Renal cortex interstitium (tissue), 15 donors: ENCODE measurements at places on chromosomes 2 and 18. TPM values are rescaled to one million over a fixed set of nuclear protein-coding genes. Genes with fewer than 3 reads are reported as not detected.

Gene RAPH1
- polyA plus RNA-seq, result 16.8 TPM

Gene FOXD4L1
- polyA plus RNA-seq, result 0.39 TPM

- no peak for DNase-seq
Measured at GRCh38 chr18:65943268-65943667, 192.5 kb downstream of the CDH7 start.

- DNase-seq, result no peak
Measured at GRCh38 chr2:39638581-39638980, 27.1 kb upstream of the TMEM178A start.

Gene NR4A2
- polyA plus RNA-seq, result 2.6 TPM

GRCh38 chr18:69978732-69979715 lies 31.4 kb upstream of the CD226 start:
- DNase-seq, result no peak

DNA sequence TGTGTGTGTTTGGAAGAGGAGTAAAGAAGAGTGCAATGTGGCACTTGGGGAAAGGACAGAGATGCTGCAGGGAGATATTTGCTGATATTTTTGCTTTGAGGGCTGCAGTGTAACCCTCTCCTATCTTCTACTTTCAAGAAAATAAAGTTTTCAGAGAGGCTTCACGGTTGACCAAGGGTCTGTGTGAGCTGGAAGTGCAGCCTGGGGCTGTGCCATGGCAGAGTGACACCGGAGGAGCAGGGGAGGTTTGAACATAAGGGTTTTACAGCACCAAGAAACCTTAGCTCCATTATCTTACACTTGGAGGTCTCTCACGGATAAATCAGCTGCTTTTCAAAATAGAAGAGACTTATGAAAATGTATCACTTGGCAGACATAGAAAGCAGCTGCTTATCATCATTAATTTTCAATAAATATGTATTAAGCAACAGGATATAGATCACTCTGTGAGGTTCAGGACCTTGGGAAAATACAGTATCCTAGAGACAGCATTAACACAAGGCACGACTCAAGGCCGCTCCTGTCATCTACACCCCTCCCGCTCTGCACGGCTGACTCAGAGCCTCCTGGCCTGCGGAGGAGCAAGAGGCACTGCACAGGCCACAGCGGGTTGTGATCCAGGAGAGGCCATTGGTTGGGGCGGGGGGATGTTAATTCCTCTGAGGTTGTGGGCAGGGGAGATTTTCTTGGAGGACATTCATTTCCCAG lies 127.8 kb downstream of the COPS8 start:
- DNase-seq, result no peak

Gene KIAA2012
- polyA plus RNA-seq, result 0.11 TPM

Gene TYMS
- 150 TPM for polyA plus RNA-seq

DNA sequence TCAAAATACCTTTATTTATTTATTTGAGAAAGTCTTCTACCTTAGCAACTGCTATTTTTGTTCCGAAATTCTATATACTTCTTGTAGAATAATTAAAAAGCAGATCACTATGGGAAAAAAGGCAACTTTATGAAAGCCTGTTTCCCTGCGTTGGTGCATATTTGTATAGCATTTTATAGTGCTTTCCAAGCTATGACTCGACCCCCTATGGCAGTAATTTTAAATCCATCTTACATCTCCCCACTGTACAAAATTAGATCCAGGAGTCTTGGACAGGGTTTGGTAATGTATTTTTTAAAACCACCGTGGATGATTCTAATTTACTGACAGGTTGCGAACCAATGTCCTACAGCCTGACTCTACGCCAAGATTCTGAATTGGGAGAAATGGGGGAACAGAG lies 10.1 kb downstream of the TANK start:
- DNase-seq, result no peak

DNA sequence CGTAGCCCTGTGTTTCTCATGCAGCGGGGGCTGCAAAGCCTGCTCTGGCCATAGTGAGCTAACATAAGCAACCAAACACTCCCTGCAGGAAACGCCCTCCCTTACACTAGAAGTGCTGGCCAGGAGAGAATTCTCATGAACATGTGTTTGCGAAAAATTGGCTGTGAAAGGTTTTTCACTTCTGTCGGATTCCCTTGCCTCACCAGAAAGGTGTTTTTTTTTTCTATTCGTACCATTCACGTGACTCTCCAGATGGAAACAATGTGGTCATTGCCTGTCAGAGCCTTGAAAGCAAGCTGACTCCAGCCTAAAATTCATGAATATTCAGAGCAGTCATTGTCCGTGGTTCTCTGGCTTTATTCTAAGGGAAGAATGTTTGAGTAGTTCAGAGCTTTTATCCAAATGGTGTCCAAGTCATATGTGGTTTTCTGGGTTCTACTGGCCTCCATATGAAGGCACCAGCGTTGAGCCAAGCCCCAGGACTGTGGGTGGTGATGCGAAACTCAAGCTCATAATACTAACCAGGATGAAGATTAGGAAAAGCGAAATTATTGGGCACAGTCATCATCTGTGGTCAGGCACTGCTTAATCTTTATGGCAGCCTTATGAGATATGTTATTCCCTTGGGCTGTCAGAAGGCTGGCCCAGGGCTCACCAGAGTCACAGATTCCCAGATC lies 236.4 kb downstream of the ALPK2 start:
- no peak for DNase-seq

Gene SRSF7
- polyA plus RNA-seq, result 203 TPM

Gene COL5A2
- polyA plus RNA-seq, result 133 TPM

Gene EMILIN1
- polyA plus RNA-seq, result 53.5 TPM

- DNase-seq, result no peak
Measured at GRCh38 chr2:178805457-178805856, 1.8 kb downstream of the TTN start.

GRCh38 chr2:160489111-160489510 lies 4.5 kb downstream of the RBMS1 start:
- no peak for DNase-seq

Gene LINC00305
- polyA plus RNA-seq, result 4.3 TPM

DNA sequence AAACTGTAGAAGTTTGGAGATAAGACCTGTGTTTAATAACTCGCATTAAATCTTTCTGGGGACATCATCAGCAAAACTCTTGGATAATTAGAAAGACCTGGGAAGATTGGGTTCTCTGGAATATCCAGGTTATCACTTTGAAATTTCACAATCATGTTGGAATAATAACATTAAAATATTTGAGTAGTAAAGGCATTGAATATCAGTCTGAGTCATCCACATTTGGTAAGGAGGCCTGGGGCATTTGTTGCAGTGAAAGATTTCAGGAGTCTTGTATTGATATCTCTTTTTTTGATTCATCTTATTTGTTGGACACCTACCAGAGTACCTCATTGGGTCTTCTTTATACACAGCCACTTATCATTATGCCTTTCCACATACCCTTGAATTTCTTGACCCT lies 95.9 kb downstream of the EPB41L5 start:
- DNase-seq, result no peak

Gene MAP3K20
- polyA plus RNA-seq, result 26.4 TPM

Gene NYAP2
- polyA plus RNA-seq, result 0.03 TPM
